ENCODE measurements at places on chromosomes 2 and 18.

DNA sequence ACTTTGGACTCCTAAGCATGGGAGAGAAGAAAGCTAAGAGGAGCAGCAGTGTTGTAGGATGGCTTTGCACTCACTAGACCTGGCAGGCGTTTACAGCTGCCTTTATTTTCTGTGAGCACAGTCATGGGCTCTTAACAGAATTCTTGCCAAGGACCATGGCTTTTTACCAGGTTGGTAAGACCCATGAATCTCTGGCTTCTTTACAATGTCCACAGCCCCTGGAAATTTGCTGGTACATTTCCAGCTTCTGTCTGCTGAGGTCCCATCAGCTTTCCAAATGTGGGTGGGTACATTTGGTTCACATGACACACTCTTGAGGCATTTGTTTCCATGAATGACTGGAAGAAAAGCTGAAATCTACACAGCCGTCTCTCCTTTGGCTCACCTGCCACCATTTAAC, 162.7 kb downstream of the PPP1R1C start:
- DNase-seq: no peak

DNA sequence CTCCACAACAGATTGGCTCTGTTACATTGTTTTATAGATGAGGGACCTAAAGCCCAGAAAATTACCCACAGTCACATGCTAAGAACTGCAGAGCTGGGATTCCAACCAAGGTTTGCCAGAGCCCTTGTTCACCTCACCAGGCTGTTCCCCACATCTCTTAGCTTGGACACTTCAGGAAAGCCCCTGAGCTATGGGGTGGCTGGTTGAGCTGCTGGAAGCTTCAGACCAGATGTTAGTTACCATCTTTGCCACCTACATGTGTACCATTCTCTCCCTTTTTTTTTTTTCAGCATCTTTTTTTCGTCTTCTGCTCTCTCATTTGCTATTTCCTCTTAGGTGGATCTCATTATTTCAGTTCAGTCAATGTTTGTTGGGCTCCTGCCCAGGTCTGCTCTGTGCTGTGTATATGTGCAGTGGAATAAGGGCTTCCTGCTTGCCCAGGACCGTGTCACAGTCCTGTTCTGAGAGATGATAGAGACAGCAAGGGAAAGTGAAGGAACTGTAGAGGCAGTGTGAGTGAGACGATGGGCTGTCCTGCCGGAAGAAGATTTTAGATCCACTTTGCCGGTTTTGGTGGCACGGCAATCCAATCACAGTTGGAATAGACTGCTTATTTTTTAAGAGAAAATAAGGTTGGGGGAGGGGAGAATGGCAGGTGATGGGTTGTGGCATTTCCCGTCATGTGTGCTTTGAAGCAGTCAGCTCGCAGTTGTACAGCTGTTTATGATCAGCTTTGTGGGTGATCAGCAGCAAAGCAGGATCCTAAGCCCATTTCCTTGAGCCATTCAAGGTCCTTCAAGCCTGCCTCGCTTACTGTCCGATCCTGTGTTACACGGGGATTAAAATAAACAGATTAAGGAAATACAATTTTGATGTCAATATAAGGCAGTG, 152.6 kb downstream of the RTN4 start:
- DNase-seq: no peak

- DNase-seq: no peak
These were observed 288.0 kb upstream of the HDAC4 start for GRCh38 chr2:239688840-239689239.

DNA sequence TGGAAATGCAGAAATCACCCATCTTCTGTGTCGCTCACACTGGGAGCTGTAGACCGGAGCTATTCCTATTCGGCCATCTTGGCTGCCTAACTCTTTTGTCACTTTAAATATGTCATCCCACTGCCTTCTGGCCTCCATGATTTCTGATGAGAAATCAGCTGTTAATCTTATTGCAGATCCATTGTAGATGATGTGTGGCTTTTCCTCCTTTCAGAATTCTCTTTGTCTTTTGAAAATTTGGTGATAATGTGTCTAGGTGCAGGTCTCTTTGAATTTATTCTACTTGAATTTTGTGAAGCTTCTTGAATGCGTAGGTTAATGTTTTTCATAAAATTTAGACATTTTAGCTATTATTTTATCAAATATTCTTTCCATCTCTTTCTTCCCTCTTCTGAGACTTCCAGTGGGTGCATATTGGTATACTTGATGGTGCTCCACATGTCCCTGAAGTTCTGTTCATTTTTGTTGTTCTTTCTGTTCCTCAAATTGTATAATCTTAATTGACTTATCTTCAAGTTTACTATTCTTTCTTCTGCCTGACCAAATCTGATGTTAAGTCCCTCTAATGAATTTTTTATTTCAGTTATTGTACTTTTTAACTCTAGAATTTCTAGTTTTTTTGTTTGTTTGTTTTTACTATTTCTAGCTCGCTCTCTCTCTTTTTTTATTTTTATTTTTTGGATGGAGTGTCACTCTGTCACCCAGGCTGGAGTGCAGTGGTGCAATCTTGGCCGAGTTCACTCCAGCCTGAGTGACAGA, 90.8 kb upstream of the DLX2 start:
- no peak for DNase-seq

DNA sequence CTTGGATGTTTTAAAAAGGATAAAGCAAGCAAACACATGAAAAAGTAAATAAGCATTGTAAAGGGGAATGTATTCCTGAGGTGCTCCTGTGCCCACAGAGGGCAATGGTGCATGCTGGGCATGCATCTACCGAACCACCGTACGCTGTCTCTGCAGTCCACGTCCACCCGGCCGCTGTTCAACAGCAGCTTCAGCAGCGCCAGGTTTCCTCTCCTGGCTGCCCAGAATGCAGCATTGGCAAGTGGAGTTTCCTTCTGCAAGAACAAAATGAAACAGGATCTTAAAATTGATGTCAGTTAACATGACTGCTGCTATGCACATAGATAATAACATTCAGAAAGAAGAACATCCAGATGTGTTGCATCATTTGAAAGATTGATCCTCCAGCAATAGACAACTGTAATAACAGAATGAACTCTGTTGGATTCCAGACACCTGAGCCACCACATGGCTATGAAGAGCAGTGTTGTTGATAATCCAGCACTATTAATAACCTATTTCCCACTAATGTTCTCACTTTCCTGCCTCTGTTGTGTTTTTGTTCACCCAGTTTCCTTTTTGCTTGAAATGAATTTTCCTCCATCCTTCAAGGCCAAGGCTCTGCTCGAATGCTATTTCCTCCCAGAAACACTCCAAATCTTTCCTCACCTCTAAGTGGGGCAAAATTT, 13.6 kb downstream of the ANKRD29 start:
- no peak for DNase-seq

Data from WTC11 (cell line).